ENCODE measurements at places on chromosomes 4 and X.

DNA sequence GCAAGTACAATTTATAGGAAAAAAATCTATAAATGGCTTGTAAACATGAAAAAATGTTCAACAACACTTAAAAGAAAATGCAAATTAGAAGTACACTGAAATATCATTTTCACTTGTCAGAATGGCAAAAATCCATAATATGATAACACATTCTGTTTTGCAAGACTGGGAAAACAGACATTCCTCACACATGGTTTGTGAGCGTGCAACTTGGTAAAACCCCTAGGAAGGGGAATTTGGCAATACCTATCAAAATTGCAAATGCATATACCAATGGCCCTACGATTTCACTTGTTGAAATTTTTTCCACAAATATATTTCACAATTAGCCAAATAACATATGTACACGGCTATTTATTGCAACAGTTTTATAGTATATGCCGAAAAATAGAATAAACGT lies 31.4 kb downstream of the TBC1D9 start:
- no peak for DNase-seq

GRCh38 chrX:102515975-102516941 lies at the start of gene TMSB15A:
TMSB15A (minus strand) TSS chrX:102516739.
- DNase-seq, result no peak

GRCh38 chr4:80138551-80139538 lies 58.5 kb upstream of the PRDM8 start:
- DNase-seq, result peak; percentile 33

DNA sequence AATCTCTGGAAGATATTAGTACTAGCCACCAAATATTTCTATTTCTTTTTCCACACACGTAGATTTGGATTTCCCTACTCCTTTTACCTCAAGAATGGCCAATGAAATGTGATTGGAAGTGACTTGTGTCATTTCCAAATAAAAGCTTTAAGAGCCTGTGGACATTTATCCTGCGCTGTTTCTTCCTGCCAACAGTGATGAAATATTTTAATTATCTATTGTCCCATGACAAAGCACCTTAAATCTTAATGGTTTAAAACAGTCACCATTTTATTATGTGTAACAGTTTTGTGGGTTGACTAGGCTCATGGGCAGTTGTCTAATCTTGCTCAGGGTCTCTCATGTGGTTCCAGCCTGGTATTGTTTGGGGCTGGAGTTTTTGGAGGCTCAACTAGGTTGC lies 3.5 kb upstream of the PGRMC2 start:
- DNase-seq, result no peak

DNA sequence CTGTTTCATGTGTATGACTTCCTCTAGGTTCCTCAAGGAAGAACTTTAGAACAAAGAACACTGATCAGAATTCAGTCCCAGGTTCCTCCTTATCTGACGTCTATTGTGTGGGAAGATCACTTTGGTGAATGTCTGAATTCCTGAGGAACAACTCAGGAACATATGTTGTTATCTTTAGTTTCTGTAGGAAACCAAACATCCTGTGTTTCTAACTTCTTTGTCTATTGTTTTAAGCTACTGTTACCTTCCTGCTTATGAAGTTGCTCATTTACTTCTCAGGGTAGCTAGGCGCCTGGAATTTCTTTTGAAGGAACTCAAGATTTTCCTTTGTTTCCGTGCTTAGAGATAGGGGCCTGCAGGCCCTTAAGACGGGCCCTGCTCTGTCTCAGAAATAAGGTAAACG lies 46.2 kb downstream of the MAGEB5 start:
- DNase-seq, result no peak

- no peak for DNase-seq
Observed at GRCh38 chrX:139844884-139845283, 88.0 kb downstream of the ATP11C start.

DNA sequence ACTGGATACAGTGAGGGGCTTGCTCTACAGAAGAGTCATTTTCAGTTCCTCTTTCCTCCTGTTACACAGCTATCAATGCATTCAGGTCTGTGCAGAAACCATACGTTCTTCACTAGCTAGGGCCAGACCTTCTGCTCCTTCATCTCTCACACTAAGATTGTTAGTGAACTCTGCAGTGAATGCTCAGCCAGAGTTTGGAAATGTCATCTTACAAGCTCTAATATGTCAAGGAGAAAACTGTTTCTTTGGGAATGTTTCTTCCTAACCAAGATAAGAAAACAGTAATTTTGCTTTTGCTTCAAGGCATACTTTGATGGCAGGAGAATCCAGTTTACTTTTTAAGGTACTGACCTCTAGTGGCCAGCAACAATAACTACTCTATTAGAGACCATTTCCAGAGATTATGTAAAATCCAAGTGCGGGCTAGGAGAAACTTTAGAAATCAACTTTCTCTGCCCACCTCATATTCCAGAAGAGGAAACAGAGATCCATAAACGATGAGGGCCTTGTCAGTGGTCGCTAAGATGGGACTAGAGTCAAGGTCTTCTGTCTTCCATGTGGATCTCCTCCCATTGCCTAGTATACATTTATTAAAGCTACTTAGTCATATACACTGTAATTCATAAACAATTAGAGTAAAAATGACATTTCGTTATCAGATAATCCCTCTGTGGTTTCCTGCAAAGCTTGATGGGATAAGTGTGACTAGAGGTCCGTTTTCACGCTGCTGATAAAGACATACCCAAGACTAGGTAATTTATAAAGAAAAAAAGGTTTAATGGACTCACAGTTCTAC lies 12.1 kb upstream of the CC2D2A start:
- DNase-seq, result peak; percentile 25

DNA sequence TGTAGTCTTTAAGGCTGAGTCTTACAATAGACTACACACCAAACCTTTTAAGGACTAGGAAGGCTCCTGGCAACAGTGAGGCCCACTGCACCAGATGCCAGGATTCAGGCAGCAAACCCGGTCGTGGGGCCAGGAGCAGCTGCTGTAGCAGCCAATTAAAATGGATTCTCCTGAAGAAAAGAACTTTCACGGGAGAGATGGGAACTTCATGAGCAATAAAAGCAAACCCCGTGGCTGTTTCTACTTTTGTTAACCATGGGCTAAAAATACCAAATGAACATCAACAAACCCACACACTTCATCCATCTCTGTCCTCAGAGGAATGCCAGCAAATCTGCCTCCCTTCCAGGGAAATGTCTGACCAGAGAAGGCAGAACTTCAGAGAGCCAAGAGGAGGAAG lies 101.4 kb downstream of the BTC start:
- no peak for DNase-seq

GRCh38 chr4:6965329-6965728 lies 55.7 kb downstream of the TBC1D14 start:
- no peak for DNase-seq
